SIG-M5 (cell line): ENCODE measurements at places on chromosomes 12 and 14.

DNA sequence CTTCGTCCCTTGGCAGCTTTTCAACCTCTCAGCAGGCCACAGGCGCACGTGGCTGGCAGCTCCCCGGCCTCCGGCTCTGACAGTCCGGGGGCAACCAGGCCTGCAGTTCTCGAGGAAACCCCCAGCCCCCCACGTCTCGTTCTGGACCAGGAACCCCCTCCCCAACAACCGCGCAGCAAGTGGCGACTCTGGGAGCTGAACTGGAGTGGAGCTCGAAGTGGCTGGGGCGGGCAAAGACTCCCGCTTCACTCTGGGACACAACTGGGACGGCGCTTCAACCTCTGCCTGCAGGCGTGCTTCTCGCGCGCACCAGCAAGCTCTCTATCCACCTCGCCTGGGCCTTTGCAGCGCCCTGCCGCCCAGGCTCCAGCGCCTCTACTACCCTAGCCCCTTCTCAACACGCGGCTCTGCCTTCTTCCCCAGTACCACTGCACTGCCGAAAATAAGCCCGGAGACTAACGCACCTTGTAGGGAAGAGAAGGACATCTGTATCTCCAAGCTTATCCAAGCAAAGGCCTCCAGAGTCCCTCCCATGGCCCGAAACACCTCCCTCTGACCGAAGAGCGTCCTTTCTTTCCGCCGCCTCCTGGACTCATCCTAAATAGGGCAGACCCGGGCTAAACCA is 2.4 kb upstream of the NKX2-1 start:
- no peak for DNase-seq

DNA sequence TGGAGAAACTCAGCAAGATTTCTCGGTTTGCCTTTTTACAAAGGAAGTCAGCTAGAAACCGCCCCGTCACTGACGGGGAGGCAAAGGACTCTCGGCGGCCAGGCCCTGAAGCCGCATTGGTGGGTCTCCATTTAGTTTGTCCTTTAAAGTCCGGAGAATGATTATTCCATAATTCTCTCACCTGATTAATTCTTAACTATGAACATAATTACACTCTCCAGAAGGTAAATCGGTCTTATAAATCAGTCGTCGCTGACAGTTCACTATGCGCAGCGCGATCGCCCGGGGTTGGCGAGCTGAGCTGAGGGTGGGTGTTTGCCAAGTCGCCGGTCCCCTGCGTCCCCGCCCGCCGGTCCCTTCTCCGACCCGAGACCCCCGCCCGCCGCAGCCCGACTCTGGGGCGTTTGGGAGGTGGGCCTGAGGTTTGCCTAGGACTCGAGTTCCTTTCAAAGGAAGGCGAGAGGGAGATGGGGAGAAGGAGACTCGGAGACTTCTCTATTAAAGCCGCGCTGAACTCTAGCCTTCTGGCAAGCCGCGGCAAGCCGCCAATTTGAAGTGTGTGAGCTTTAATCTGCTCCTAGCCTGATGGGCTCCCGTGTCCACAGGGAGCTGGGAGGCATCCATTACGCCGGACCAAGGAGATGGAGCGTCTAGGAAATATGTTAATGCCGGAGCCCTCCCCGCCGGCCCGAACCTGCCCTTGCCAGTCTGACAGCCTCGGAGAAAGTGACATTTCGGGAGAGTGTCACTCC is 392.9 kb downstream of the NOVA1 start:
- DNase-seq, result no peak

- DNase-seq, result no peak
These were observed 110.3 kb downstream of the DICER1 start for GRCh38 chr14:95046711-95047681.

DNA sequence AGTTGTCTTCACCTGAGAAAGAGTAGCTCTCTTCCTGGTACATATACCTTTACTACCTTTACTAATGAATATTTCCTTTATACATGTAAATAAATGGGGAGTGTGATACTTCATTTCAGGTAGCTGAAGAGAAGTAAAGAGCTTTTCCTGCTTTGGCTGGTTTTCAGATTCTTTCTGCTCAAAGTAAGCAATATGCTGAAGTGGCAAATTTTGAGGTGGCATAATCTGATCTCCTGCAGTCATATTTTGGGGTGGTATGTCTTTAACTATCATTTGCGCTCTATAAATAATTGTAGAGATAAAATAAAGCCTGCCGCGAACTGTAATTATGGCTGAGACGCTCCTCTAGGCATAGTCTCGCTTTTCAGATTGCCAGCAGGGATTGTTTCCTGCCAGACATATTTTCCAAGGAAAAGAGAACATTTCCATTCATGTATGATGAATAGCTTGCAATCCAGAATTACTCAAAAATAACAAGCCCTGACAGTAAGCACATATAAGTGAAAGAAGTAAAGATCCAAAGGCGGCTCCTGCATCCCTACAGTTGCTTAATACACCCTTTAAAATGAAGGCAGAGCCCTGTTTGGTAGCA is 200.7 kb downstream of the C12orf50 start:
- DNase-seq, result no peak

- DNase-seq, result peak; percentile 73
These were observed at the start of gene ISCU for GRCh38 chr12:108562348-108563135. TSS of gene ISCU (plus strand) at chr12:108562596. CDS start at chr12:108562623, 27 bp downstream.

DNA sequence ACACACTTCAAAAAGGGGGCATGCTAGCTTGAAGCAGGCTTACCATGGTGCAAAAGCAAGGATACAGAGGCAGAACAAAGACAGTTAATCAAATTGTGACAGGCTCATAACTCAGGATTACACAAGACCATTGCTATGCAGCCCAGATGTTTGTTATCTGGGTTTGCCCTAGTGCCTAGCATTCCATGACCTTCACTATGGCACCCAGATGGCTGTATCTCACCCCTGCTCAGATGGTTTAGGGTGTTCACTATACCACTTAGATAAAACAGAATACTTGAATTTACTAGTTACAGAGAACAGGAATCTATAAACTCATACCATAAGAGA is 56.2 kb downstream of the SDR9C7 start:
- DNase-seq, result no peak

DNA sequence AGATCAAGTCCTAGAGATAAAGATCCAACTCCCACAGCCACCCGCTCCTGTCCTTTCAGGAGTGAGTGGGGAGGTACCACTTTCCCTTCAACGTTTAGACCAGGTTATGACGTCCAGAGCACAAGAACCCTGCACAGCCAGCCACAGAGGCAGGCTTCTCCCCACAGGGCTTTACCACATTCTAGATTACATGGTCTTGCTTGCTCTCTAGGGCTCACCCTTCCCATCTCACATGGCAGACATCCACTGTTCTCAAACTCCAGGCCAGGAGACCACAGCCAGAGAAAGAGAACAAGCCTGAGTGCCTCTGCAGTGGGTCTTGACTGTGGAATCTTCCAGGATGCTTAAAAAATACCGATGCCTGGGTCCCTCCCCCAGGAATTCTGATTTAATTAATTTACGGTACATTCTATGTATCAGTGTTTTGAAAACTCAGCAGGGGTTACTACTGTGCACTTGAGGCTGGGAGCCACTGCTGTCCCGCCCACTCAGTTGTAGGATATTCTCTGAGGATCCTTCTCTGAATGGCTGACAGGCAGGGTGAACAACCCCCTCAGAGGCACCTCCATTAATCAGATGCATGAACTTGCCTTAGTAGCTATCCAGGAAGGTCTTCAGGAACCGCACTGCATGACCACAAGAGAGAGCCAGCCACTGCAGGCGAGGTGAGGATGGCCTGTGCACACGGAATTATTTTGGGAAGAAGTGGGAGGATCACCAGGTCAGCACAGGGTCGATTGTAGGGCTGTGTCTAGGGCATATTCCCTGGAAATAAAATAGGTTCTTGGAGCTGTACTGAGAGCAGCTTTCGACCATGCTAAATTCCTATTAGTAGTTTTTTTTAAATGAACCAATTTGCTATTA is 21.5 kb upstream of the SOCS2 start:
- no peak for DNase-seq

DNA sequence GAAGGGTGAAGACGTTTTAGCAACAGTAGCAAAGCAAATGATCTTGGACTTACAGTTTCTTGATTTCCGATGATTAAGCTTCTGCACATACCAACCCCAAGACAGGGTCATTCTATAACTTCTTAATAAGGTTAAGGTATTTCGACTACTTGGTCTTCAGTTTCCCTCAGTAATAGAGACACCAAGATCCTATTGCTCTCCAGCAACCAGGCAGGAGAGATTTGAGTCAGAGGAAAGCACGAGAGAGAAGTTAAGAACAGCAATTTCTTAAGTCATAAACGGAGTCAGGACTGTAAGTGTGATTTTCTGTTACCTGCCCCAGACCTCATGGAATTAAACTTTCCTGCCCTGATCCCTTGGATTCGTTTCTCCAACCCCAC is 215.6 kb downstream of the TTC8 start:
- no peak for DNase-seq

GRCh38 chr12:22350886-22351285 is 16.4 kb upstream of the ST8SIA1 start:
- DNase-seq, result no peak

DNA sequence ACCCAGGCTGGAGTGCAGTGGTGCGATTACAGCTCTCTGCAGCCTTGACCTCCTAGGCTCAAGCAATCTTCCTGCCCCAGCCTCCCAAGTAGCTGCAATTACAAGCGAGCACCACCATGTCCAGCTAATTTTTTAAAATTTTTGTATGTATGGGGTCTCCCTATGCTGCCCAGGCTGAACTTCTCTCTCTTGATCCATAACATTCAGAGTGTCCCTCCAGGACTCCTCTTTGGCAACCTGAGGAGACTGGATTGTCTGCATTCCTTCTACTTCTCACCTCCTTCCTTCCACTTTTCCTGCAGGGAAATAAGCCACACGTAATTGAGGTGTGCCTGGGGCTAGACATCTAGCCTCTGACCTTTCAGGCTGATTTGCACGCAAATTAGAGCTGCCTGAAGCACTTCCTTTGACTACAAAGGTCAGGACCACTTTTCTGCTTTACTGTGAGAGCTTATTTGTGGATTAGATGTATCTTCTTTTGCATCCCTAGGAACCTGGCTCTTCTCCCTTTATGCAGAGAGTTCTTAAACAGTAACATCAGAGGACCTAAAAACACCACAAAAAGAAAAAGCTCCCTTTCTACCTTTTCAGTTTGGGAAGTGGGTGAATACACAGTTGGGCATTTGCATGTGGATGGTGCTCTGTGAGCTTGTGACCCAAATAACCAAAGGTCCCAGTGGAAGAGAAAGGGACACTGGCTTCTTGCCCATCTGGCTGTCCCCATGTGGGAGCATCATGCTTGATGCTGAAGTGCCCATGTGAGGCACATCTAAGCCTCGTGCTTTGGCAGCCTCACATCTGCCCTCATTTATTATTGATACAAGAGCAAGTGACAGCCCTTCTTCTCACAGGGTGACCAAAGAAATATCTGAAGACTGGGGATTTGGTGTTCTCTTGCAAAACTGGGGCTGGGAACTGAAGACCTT is 33.5 kb downstream of the PYGL start:
- DNase-seq, result no peak

DNA sequence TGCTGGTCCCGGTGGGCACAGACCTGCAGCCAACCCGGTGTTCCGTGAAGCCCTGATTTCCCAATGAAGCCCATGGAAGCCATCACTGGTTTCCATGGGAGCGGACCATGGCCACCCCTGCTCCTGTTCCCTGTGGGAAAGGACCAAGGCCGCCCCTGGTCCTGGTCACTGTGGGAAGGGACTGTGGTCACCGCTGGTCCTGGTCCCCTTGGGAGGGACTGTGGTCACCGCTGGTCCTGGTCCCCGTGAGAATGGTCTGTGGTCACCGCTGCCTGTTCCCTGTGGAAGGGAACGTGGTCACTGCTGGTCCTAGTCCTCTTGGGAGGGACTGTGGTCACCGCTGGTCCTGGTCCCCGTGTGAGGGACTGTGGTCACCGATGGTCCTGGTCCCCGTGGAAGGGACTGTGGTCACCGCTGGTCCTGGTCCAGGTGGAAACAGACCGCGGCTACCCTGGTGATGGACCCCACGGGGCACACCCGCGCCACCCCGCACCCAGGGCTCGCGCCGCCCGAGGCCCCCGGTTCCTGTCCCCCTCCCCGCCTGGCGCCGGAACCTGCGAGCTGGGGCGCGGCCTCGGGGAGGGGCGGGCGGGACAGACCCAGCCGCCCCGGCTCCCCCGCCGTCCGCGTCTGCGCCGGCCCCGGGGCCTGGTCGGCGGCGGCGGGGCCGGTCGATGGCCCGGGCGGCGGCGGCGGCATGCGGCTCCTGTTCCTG is at the start of gene GLT1D1:
GLT1D1 (plus strand) TSS at position 594 of the 715 bp plus-strand sequence; CDS start at position 698, 104 bp downstream.
- DNase-seq, result no peak

GRCh38 chr14:77654001-77654441 is 37.6 kb upstream of the SPTLC2 start:
- DNase-seq, result no peak

- DNase-seq, result no peak
These were observed 2.2 kb downstream of the ZFP36L1 start for GRCh38 chr14:68790644-68791077.

- DNase-seq, result no peak
These were observed 98.9 kb downstream of the BTG1 start for GRCh38 chr12:92046557-92047392.

- no peak for DNase-seq
These were observed 4.0 kb downstream of the TBX3 start for GRCh38 chr12:114679942-114680341.

GRCh38 chr14:69328765-69329164 is 68.8 kb downstream of the GALNT16 start:
- no peak for DNase-seq

GRCh38 chr12:16492820-16493797 is 112.9 kb downstream of the LMO3 start:
- no peak for DNase-seq

GRCh38 chr14:30204431-30204980 is 276.9 kb upstream of the PRKD1 start:
- no peak for DNase-seq

- no peak for DNase-seq
These were observed 81.9 kb upstream of the USP44 start for GRCh38 chr12:95633049-95633731.

DNA sequence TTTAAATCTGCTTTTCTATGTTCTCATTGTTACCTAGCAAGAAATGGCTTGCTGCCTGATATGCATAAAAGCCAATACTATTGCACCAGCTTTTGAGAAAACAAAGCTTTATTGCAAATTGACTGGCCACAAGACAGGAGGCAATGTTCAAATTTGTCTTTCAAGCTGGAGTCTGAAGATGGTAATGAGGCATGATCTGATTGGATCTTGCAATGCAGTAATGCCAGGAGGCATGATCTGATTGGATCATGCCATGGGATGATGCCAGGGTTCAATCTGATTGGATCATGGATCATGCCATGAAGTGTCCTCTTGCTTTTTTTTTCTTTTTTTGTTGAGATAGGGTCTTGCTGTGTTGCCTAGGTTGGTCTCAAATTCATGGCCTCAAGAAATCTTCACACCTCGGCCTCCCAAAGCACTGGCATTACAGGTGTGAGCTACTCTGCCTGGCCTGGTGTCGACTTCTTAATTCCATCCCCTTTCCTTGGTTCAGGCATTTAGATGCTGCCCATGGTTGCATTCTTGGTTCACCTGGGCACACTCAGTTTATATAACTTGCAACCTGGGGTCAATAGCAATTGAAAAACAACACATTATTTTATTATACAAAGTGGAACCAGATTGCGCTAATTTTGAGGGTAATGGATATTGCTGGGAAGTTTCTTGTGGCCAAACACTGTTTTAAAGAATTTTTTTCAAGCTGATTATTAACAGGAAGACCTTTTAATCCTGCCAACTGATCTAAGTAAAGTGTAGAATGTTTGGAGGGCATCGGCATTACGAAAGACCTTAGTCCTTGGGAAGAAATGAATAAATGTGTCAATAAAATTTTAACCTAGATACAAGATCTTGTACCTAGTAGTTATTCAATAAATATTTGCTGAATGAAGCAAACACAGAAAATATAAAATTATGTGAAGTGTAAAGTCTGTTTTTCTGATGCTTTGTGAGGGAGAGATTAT is 38.8 kb downstream of the HSD17B6 start:
- no peak for DNase-seq
